Body of pancreas (tissue), 4 donors: ENCODE measurements at places on chromosomes 13 and 19.

DNA sequence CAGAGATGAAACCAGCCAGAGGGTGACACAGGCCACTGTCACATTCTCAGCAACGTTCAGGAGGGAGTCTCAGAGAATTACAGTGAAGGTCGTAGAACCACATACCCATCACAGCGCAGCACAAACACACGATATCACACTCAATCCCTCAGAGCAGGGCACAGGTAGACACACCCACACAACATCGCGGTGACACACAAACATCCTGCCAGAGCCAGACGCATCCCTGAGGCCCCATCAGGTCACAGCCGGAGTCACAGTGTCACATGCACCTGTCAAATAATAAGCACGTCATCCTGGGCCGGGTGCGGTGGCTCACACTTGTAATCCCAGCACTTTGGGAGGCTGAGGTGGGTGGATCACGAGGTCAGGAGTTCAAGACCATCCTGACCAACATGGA is 17.5 kb downstream of the ELAVL3 start:
- no peaks in the 10 kb centered on the region for H3K4me1 ChIP-seq
- DNase-seq = no peak
- no peak overlapping the region for H3K27ac ChIP-seq
- H3K4me3 ChIP-seq = no peak overlapping the region
- no peaks in the 10 kb centered on the region for H3K36me3 ChIP-seq
- H3K27me3 ChIP-seq = no peaks in the 10 kb centered on the region

- H3K27ac ChIP-seq = no peak overlapping the region
- no peaks in the 10 kb centered on the region for H3K36me3 ChIP-seq
- no peak overlapping the region for H3K4me3 ChIP-seq
- H3K4me1 ChIP-seq = no peaks in the 10 kb centered on the region
Measured at GRCh38 chr19:35317464-35318043, 11.4 kb upstream of the CD22 start.

DNA sequence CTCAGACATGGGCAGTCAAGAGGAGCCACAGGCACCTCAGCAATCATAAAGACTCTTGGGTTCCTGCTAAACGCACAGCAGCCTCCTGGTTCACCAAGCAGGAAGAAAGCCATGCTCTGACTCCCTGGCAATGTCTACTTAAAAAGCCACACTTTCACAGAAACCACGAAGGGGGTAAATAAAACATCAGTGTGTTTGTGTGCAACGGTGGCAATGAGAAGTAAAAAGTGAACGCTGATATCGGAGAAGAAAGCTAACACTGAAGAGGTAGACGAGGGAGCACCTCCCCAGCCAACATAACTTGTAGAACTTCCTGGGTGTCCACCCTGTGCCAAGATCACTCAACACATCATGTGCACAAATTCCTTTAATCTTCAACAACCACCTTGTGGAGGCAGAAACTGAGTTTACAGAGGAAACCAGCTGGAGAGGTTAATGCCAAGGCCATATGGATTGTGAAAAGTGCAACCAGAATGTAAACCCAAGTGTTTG is 30.2 kb downstream of the HSPH1 start:
- no peaks in the 10 kb centered on the region for H3K4me1 ChIP-seq
- no peak overlapping the region for H3K27ac ChIP-seq
- no peak for DNase-seq
- H3K36me3 ChIP-seq = peaks cover 7% of the 10 kb centered on the region
- no peaks in the 10 kb centered on the region for H3K27me3 ChIP-seq

DNA sequence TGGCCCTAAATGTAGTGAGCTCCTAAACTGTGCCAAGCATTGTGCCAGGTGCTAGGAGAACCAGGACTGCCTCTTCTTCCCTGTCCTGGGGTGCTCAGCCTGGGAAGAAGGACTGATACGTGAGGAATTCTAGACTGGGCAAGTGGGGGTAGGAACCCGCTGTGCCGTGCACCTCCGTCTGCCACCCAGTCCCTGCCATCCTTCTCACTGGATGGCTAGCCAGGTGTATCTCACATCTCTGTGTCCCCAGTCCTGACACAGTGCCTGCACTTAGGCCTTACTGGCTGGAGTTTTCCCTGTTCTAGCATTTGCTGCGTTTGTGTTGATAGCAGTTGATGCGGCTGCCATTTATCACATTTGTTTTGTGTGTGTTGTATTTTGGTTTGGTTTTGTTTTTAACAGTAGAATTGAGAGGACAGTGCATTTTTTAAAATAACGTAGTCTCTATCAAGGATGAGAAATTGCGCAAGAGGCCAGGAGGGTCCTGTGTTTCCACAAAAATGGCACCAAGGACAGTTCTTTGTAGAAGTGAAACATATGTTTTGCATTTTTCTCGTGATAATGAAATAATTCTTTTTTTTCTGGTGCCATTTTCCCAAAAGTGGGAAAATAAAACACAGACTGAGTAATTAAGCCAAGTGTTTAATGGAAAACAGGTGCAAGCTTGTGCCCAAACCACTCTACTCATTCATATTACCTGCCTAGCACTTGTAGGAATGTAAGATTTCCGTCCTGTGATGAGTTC is 4.7 kb upstream of the GPR183 start:
- no peaks in the 10 kb centered on the region for H3K27me3 ChIP-seq
- H3K4me3 ChIP-seq = no peak overlapping the region
- H3K4me1 ChIP-seq = peaks cover 15% of the 10 kb centered on the region
- no peaks in the 10 kb centered on the region for H3K36me3 ChIP-seq
- no peak for DNase-seq

GRCh38 chr13:76884186-76884906 is 1.9 kb downstream of the KCTD12 start:
- peak overlapping the region; percentile 62 for H3K4me3 ChIP-seq
- H3K27ac ChIP-seq = no peak overlapping the region
- no peaks in the 10 kb centered on the region for H3K27me3 ChIP-seq
- peaks cover 24% of the 10 kb centered on the region for H3K4me1 ChIP-seq

GRCh38 chr19:53086949-53087348 is 16.3 kb downstream of the ZNF160 start:
- no peaks in the 10 kb centered on the region for H3K27me3 ChIP-seq
- peaks cover 5% of the 10 kb centered on the region for H3K36me3 ChIP-seq
- no peak overlapping the region for H3K27ac ChIP-seq
- peak; percentile 8 for DNase-seq
- H3K4me3 ChIP-seq = no peak overlapping the region

DNA sequence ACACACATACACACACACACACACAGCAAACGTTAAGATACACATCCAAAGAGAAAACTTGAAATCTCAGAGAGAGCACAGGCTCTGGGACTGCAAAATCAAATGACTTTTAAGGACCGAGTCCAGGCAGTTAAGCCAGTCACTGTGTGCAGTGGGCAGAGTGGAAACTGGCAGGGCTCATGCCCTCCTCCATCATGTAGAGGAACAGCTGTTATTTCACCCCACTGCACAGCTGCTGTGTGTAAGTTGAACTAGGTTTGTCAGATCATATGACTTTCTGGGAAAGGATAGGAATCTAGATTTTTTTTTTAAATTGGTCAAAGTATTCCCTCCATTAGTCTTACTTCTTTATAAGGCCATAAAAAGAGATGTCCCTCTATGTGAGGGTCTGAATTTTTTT is 1002.1 kb downstream of the UQCRFS1 start:
- no peaks in the 10 kb centered on the region for H3K36me3 ChIP-seq
- H3K4me3 ChIP-seq = no peak overlapping the region
- no peak for DNase-seq
- H3K27me3 ChIP-seq = no peaks in the 10 kb centered on the region
- no peak overlapping the region for H3K27ac ChIP-seq

GRCh38 chr19:31290931-31291590 is 58.2 kb downstream of the TSHZ3 start:
- no peaks in the 10 kb centered on the region for H3K36me3 ChIP-seq
- no peak overlapping the region for H3K27ac ChIP-seq
- no peaks in the 10 kb centered on the region for H3K4me1 ChIP-seq
- peak; percentile 22 for DNase-seq
- H3K27me3 ChIP-seq = no peaks in the 10 kb centered on the region

DNA sequence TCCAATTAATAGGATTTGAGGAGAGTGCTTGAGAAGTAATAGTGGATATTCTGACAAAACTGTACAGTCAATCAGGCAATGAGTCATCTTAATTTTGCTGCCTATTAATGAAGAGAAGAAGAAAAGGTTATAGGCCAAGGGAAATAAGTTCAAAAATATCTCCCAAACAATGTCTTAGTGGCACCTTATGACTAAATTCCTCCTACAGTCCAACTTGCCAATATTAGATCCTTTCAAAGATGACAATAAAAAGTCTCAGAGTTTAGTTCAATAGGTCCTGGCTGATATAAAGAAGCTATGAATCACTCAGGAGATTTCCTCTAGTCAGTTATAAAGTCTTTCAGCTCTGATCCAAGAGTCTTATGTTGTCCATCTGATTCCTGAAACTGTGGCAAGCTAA is 27.9 kb downstream of the UGGT2 start:
- no peak for DNase-seq
- no peak overlapping the region for H3K4me3 ChIP-seq
- no peak overlapping the region for H3K27ac ChIP-seq
- H3K4me1 ChIP-seq = peaks cover 17% of the 10 kb centered on the region
- H3K27me3 ChIP-seq = no peaks in the 10 kb centered on the region
- H3K36me3 ChIP-seq = no peaks in the 10 kb centered on the region

DNA sequence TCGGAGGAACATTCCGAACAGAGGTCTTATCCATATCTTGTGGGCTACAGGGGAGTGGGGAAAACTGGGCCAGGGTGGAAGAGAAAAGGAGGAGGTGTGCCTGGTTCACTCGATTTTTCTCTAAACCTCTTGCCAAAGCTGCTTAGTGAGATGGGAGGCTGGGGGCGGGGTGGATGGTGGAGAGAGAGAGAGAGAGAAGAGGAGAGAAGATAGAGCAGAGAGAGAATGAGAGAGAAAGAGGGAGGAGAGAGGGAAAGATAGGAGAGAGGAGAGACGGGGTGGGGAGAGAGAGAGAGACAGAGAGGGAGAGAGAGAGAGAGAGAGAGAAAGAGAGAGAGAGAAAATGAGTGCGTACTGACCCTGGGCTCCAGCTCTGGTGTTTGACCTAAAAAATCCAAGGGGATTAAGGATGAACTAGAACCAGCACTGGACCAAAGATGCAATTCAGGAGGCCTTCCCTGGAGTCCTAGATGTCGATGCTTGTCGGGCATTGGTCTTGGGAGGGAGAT is 14.1 kb downstream of the NOVA2 start:
- H3K4me3 ChIP-seq = no peak overlapping the region
- no peak for DNase-seq

- H3K27ac ChIP-seq = no peak overlapping the region
- no peaks in the 10 kb centered on the region for H3K27me3 ChIP-seq
- DNase-seq = no peak
Measured at GRCh38 chr13:47628666-47629065, 372.4 kb downstream of the SUCLA2 start.

DNA sequence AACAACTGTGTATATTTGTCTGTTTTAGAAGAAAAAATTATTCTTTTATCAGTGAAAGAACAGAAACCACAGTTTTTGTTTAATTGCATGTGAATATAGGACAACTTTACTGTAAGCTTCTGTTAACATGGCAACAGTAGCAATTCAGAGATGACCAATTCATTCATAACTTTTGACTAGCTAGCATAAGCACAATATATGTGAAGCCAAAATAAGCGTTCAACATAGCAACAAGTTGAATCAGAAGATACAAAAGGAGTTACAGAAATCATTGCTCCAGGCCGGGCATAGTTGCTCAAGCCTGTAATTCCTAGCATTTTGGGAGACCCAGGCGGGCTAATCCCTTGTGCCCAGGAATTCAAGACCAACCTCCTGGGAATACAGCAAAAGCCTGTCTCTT is 197.1 kb upstream of the GPC6 start:
- no peak overlapping the region for H3K27ac ChIP-seq
- H3K4me3 ChIP-seq = no peak overlapping the region
- DNase-seq = no peak
- H3K4me1 ChIP-seq = no peaks in the 10 kb centered on the region

GRCh38 chr13:50589651-50590054 is 253.8 kb downstream of the DLEU7 start:
- no peak overlapping the region for H3K27ac ChIP-seq
- no peaks in the 10 kb centered on the region for H3K4me1 ChIP-seq
- DNase-seq = no peak

DNA sequence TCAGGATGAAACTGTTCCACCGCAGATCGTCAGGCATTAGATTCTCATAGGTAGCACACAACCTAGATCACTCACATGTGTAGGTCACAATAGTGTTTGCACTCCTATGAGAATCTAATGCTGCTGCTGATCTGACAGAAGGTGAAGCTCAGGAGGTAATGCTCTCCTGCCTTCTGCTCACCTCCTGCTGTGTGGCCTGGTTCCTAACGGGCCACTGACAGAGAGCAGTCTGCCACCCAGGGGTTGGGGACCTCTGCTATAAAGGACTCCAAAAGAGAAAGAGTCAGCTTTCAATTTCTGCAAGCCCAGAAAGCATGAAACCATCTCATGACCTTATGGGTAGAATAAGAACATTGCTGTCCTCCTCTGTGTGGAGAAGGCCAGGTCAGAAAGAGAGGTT is 43.5 kb upstream of the PCCA start:
- no peaks in the 10 kb centered on the region for H3K36me3 ChIP-seq
- H3K4me3 ChIP-seq = no peak overlapping the region
- no peak for DNase-seq
- H3K4me1 ChIP-seq = no peaks in the 10 kb centered on the region

- H3K27me3 ChIP-seq = no peaks in the 10 kb centered on the region
- no peak for DNase-seq
- no peak overlapping the region for H3K4me3 ChIP-seq
- H3K36me3 ChIP-seq = no peaks in the 10 kb centered on the region
Measured at GRCh38 chr13:73932091-73932490, 202.1 kb downstream of the KLF12 start.

- peak overlapping the region; percentile 96 for H3K4me3 ChIP-seq
- H3K27me3 ChIP-seq = no peaks in the 10 kb centered on the region
- peak overlapping the region; percentile 95 for H3K27ac ChIP-seq
Measured at GRCh38 chr19:50803633-50804419, 13.6 kb downstream of the ACP4 start.

GRCh38 chr19:35214766-35215422 is 13.6 kb downstream of the FAM187B start:
- DNase-seq = no peak
- H3K27me3 ChIP-seq = no peaks in the 10 kb centered on the region
- peaks cover 19% of the 10 kb centered on the region for H3K4me1 ChIP-seq
- no peaks in the 10 kb centered on the region for H3K36me3 ChIP-seq
- no peak overlapping the region for H3K27ac ChIP-seq

DNA sequence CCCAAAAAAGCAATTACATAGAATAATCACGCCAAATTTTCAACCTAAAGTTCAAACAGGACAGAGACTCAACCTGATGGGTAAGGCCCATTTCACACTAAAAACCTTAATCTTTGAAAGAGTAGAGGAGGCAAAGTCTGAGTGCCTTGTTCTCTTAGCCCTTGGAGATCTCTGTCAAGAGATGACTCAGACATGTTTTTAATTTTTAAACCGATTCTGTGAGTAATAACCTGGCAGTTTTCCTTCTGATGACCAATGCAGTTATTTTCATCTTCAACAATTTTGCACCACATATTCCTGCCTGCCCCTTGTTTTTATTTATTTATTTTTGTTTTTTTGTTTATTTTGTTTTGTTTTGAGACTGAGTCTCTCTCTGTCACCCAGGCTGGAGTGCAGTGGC is 11.5 kb upstream of the TNFSF9 start:
- H3K36me3 ChIP-seq = no peaks in the 10 kb centered on the region
- no peak for DNase-seq
- peaks cover 8% of the 10 kb centered on the region for H3K4me1 ChIP-seq
- H3K27me3 ChIP-seq = no peaks in the 10 kb centered on the region
